ENCODE measurements at places on chromosomes 2 and 18.

- no peak for DNase-seq
These were observed 4.5 kb downstream of the SEMA4F start for GRCh38 chr2:74658516-74658915.

- no peak for DNase-seq
These were observed 76.7 kb downstream of the LRP2 start for GRCh38 chr2:169285531-169286235.

GRCh38 chr2:109260116-109260855 lies 131.3 kb downstream of the SH3RF3 start:
- no peak for DNase-seq

DNA sequence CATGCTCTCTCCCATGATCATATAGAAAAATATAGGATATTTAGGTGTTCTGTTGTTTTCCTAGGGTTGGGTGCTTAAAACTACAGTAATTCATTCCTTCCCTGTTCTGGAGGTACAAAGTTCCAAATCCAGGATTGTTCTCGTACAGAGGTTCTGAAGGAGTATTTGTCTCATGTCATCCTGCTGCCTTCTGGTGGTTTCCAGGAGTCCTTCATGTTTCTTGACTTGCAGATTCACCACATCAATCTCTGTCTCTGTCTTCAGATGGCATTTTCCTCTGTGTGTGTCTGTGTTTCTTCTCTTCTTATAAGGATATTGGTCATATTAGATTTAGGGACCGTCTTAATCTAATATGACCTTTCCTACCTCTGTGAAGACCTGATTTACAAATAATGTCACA lies 397.9 kb downstream of the NYAP2 start:
- DNase-seq: no peak

- DNase-seq: no peak
These were observed 248.7 kb upstream of the TNP1 start for GRCh38 chr2:217108575-217109027.

DNA sequence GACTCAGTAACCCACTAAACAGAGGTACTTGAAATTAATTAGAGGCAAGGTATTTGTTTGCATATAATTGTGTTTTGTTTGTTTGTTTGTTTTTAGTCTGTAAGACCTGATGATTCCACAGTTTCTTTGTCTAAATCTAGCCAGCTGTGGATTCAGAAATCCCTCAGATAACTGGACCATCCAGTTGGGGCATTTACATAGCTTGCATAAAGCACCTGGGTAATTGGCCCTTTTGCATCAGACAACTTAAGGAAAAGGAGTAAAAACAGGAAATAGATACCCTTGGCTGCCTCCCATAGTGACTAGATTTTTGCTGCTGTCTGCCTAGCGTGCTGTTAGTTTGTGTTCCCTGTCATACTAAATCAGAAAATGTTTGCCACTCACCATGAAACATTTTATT lies 46.6 kb upstream of the XIRP2 start:
- no peak for DNase-seq

DNA sequence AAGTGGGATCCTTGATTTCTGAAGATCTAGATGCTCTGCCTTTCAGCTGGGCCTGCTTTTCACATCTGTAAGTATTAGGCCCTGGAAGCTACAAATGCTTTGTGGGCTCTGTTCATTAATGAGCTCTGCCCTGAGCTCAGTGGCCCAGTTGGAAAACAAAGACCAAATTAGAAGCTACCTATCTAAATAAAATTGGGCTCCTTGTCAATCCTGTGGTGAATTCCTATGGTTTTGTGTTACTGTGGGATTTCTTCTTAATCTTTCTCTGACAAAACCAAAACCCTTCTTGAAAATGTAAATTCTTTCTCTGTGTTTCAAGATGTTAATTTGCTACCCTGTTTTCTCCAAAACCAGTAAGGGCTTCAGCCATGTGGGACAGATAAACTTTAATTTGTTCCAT lies 219.0 kb upstream of the HS6ST1 start:
- DNase-seq: no peak

DNA sequence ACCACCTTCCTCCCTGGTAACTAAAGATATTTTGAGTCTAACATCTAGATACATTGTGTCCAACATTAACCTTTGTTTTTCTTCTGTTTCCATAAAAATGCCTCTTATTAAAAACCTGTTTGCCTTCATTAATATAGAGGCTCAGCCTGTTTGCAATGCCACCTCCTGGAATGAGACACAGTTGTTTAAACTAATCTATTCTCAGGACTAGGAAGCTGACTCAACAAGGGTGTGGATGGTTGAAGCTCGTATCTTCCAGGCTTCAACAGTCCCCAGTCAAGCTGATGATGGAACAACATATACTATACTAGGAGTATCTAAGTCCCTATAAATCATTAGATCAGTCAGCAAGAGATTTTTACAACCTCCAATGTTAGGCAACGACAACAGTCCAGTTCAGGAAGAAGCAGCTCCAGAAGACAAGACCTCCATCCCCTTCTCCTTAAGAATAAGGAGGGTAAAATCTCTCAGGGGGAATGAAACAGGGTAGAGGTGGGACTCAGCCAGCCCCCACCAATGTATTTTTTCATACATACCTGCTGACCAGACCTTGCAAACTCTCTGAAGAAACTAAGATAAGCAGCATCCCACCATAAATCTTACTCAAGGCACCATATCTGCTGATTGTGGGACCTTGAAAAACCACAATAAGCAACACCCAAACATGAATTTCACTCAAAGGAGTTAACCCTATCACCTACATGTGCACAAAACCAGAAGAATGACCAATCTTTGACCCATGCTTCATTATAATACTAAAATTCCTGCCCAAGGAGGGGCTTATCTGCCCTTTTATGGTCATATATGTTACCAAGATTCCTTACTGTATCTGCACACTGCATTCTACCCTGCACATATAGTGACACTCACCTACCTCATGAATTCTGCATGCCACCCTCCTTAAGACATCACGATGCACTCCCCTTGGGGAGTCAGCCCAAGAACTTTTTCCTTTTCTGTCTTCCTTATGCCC lies 21.4 kb downstream of the ZNF24 start:
- no peak for DNase-seq

DNA sequence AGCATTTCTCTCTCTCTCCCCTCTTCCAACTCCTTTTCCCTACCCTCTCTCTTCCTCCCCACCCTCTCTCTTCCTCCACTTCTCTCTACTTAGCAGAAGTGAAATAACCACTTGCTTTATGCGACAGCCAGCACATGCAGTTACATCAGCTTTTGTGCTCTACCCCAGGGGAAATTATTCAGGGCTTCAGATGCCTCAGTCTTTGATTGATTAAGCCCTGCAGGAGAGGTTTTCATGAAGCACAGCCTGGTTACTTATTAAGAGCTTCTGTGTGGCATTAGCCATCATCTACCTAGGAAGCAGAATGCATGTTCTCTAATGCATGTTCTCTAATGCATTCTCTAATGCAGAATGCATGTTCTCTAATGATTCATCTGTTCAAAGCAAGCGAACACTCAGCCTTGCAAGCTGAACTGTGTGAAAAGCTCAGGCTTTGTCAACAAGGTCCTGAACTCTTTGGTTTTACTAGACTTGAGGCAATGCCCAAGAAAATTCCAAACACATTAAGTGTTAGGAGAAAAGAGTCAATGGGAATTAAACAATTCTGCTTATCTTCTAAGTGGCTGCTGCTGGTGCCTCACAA lies 56.1 kb downstream of the LHCGR start:
- no peak for DNase-seq

- no peak for DNase-seq
These were observed 54.4 kb downstream of the CAPN13 start for GRCh38 chr2:30752811-30753210.

GRCh38 chr2:6667326-6667725 lies 198.4 kb downstream of the CMPK2 start:
- no peak for DNase-seq

All from CD8-positive, alpha-beta T cell (primary cell).